ENCODE measurements at places on chromosomes 4 and X. TPM values are rescaled to one million over a fixed set of nuclear protein-coding genes. Genes with fewer than 3 reads are reported as not detected.

DNA sequence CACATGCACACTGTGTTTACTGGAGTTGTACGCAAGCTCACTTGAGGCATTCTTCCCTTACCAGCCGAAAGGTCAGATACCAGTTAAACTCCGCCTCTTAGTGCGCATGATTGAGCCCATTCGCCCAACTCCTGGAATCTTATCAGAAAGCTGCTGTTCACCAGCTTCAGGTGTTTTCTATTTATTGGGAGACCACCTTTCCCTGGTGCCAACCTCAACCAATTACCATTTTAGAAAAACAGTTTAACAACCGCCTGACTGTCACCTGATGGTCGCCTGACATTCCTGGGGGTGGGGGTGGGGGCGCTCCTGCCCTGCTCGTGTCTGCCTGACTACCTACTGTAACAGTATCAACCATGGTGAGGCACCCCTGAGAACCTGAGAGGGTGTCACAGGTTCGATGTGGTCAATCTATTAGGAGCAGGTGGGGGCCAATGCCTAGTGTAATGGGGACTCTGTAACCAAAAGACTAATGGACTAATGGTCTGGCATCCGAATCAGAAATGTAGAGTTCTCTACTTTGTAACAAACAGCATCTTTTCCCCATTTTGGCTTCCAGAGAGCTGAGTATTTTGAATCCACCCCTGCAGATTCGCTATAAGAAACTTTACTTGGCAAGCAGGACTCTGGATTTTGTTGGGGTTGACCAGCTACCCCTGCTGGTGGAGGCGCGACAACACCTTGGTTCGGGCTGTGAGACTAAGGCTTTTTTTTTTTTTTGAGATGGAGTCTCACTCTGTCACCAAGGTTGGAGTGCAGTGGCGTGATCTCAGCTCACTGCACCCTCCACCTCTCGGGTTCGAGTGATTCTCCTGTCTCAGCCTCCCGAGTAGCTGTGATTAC lies 58.2 kb upstream of the ZNF157 start:
- DNase-seq = peak; percentile 65

DNA sequence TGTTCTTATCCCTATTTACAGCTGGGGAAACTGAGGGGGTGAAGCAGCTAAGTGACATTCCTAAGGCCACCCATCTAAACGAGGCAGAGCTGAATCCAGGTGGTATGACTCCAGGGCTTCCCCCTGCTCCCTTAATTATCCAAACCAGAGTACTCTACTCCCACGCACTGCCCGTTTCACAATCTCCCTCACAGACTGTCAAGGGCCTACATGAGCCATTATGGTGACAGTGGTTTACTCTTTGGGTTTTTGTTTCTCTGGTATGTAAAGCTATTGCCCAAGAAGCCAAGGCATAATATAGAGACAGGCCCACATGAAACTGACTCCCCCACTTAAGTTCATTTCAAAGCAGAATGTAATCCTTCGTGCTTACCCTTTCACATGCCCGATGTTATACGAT lies 95.1 kb downstream of the NHS start:
- DNase-seq = peak; percentile 42

GRCh38 chr4:25860586-25861279 lies 2.1 kb downstream of the SEL1L3 start:
- no peak for DNase-seq

CSAG1 gene
- not detected for total RNA-seq

- peak; percentile 98 for DNase-seq
These were observed 56.7 kb upstream of the RASSF6 start for GRCh38 chr4:73676861-73677323.

DNA sequence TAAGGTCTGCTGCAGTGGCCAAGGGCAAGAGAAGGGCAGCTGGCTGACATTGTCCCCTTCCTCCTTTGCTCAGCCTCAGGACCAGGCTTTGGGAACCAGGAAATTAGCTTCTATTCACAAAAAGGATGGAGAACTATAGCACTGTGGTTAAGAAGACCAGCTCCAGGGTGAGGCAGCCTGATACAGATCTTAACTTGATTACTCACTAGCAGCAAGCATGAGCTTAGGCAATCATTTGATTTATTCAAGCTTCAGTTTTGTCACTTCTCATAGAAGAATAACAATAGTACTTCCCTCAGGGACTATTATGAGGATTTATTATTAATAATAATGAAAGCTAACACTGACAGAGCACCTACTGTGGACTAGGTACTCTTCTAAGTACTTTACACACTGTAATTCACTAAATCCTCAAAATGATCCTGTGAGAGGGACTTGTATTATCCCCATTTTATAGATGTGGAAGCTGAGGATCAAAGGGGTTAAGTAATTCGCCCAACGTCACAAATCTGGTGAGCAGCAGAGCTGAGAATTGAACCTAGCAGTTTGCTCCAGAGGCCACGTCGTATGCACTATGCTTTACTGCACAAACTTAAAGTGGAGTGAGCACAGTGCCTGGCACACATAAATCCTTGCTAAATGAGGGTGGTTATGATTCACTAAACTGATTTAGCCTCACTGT lies 130.4 kb upstream of the PAK3 start:
- peak; percentile 4 for DNase-seq

GRCh38 chrX:136879001-136879687 lies 1.4 kb downstream of the RBMX start:
- no peak for DNase-seq
